ENCODE measurements at places on chromosomes 7 and 10.
A peak's percentile ranks its signal among the peaks of the same experiment; 100 is the strongest.

DNA sequence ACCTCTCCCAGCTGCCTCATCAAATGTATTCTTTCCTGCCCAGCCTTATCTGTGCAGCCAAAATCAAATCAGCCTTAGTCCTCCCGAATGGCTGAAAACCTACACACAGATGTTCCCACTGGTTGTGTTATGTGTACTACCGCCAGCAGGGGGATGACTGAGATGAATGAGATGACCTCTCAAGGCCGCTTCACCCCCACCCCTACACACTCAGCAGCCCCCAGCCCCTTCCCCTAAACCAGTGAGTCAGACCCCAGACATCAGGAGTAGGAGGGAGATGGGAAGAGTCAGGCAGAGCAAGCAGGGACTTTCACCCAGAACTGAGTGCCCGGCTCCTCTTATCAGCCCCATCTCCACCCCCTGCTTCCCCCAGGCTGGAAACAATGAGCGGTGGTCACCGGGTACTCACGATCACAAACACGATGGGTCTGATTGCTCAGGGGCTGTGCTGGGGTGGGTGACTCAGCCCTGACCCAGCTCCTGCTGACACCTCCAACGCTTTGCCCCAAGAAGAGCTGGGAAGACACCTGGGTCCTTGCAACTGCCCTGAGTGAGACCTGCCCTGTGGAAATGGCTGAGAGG, 6.5 kb upstream of the C10orf105 start:
- DNase-seq: peak; percentile 54

- no peak for DNase-seq
Measured at GRCh38 chr10:3977761-3978160, 192.8 kb upstream of the KLF6 start.

- peak; percentile 32 for DNase-seq
Measured at GRCh38 chr7:158821171-158822031, 7.9 kb downstream of the ESYT2 start.

DNA sequence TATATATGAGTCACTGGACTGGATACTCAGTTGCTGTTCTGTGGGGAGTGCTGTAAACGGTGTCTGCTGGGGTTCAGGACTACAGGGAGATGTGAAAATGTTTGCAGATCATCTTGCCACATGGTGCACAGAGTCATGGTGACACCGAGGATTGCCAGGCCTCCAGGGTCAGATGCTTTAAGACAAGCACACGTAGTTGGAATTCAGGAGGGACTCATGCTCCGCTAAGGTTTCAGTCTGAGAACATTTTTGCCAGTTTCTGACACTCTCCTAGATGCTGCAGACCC, 211.3 kb downstream of the CXCL12 start:
- DNase-seq: no peak

GRCh38 chr7:131166066-131166465, 161.6 kb upstream of the MKLN1 start:
- DNase-seq: no peak

DNA sequence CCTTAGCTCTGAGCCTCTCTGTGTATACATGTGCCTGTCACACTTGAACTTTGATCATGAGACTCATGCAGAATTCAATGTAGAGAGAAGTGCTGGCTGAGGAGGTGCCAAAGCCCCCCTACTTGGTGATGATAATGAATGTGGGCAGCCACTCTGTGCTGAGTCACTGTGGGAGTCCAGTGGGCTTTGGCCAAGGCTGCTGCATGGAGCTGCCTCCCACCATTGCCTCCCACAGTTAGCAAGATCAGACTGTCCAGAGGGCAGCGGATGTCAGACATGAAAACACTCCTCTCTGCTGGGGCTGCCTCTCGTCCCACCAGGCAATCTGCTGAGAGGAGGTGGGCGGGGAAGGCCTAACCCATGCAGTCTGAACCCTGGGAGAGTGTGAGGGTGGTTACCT, 180.3 kb downstream of the SH2D4B start:
- DNase-seq: no peak

GRCh38 chr7:135236727-135237126, 3.1 kb downstream of the STRA8 start:
- no peak for DNase-seq

DNA sequence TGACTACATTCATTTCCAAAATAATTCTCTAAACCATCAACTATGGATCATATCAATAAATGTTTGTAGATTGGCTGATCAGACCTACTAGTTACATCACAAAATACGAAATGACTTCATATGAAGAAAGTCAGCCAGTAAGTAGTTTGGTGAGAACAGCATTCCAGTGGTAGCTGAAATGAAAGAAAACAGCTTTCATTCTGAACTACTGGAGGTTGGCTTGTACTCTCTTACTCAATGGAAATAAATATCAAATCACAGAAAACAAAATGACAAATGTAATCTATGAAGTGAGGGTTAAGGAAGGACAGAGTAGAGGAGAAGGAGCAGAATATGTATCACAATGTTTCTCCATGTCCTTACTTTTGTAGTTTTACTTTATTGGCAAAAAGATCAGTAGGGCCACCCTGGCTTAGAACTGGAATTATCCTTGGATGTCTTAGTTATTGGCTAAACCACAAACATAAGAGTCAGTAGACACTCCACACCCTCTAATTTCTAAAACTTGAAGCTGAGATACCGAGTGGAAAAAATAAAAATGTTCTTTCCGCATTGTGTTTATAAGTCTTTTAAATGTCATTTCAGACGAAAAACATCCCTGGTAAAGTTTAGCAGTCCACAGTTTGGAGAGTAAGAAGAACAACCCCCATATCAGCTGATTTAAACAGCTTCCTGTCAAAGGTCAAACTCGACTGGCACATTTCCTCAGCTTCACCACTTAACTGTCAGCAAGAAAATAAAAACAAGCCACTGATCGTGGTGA, 74.0 kb upstream of the DGKI start:
- DNase-seq: no peak

GRCh38 chr7:11579141-11579540, 252.9 kb downstream of the THSD7A start:
- no peak for DNase-seq

DNA sequence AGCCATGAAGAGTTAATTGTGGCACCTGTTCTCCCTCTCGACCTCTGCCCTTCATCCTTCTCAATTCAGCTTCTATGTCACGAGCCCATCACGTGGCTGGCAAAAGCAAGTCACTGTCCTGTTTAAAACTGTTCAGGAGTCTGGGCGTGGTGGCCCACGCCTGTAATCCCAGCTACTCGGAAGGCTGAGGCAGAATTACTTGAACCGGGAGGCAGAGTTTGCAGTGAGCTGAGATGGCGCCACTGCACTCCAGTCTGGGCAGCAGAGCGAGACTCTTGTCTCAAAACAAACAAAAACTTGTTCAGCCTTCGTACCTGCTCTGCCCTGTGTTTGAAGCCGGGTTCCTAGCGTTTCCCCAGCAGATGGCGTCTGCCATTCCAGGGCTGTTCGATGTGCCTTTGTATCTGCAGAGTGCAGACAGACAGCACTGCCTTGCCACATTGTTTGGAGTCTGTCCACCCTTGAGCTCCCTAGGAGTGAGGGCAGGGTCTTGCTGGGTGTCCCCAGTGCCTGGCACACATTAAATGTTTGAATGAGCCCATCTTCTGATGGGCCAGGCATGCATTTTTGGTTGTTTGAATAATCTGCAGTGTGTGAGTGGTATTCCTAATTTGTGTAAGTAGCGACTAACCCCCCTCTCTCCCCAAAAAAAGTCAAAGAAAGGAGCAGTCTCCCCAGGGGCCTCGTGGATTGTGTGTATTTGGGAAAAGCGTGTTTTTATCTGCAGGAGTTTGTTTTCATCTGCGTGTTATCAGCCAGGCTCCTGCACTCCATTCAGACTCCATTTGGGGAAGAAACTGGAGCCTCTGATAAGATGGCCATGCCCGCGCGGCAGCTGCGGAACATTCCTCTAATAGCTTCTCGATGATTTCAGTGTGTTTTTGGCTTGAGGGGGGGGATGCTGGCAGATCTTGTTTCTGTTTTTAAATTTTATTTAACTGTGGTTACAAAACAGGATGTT, 61.2 kb downstream of the DNAJB6 start:
- DNase-seq: no peak

GRCh38 chr10:121428867-121429266, 169.4 kb downstream of the FGFR2 start:
- DNase-seq: no peak

- no peak for DNase-seq
Measured at GRCh38 chr7:26493737-26494428, 202.2 kb downstream of the SNX10 start.

GRCh38 chr10:119480667-119481066, 61.9 kb downstream of the RGS10 start:
- no peak for DNase-seq

DNA sequence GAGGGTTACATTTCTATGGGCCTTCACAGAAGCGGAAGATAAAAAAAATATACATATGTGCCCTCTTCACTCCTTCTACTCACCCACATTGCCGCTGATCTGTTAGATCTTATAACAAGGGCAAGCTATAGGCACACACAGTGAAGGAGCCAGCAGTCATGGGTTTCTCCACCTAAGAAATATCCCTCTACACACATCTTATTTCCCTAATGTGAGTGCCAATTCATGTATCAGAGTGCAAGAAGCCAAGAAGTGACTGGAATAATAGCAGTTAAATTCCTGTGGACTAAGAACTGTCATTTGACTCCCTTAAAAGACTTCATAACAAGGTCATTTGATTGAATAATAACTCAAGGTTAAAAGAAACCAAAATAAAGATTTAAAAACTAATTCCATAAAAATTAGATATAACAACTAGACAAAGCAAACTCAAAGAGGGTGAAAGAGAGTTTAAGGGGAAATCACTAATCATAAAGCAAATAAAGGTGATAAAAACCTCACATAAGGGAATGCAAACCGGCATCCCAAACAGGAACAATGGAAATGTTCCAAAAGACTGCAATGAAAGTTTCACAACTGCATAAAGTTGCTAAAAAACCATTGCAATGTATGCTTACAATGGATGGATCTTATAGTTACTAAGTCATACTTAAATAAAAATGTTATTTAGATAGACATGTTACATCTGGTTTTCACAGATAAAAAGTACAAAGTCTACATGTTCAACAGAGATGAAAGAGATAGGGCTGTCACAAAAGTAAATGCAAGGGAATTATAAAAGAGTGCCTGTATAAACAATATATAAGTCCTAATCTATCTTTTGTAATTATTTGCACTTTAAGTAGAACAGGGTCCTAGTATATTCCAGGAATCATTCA, 42.8 kb downstream of the ARHGAP21 start:
- no peak for DNase-seq

DNA sequence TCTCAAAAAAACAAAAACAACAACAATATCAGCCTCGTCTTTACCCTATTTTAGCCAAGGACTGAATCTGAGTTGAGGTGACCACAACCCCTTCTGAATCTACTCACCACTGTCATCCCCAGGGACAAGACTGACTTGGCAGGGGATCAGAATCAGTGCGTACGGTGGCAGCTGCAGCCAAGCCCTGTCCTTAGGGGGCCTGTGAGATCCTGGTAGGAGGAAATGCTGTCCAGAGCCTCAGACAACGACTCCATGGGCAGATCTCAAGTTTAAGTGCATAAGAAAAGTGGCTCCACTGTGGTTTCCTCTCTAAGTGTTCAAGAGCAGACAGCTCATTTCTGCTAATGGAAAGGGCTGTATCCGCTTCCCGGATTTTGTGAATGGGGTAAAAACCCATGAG, 22.4 kb upstream of the CYTH3 start:
- no peak for DNase-seq

DNA sequence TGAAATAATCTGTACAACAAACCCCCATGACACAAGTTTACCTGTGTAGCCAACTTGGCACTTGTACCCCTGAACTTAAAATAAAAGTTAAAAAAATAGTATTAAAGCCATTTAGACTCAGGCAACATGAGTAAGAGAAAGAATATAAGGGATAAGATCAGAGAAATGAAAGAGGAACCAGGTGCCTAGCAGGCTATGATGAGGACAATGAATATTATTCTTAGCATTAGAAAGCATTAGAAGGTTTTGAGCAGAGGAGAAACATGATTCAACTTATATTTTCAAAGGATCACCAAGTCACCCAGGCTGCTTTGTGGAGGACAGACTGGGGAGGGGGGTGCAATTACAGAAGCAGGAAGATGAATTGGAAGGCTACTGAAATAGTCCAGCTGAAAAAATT, 48.1 kb upstream of the TES start:
- no peak for DNase-seq

DNA sequence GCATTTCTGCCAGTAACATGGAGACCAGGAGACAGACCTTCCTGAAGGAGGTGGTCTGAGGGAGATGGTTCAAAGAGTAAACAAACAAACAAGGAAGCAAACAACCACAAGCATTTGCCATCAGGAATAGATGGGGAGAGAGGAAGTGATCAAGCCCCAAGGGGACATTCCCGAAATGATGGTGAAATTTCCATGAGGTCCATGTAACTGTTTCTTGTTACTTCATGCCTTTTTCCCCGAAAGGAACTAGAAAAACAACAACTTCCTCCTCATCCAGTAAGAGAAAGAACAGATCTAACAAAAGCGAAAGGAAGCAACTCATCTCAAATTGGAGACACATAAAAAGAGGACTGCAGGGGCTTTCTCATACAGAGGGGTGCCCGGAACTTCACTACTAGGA, 152.5 kb upstream of the ZNF32 start:
- DNase-seq: no peak

DNA sequence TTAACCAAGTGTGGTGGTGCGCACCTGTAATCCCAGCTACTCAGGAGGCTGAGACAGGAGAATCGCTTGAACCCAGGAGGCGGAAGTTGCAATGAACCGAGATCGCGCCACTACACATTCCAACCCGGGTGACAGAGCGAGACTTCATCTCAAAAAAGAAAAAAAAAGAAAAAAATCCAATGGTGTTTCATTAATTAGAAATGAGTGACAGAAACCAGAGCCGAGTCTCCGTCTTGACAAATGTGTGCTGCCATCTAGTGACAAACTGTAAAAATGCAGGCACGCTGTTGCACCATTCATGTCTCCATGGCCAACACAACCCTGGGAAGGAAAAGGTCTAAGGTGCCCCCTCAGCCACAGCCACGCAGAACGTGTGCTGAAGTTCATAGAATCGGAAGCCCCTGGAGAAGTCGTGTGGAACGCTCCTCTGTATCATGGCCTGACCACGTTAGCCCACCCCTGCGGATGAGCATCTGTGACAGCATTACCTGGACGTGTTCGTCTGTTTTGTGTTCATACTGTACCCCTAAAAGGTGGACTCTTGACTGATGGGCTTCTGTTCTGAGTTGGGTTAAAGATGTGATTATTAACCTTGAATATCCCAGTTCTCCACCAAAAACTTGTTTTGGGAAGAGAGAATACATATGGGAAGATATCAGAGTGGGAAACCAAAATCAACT, 94.9 kb downstream of the LYZL2 start:
- peak; percentile 21 for DNase-seq

Data from bone marrow (tissue), 2 donors.